ENCODE measurements at places on chromosomes 6 and 20.

GRCh38 chr6:167112421-167112820 lies 10.5 kb upstream of the CCR6 start:
- DNase-seq: no peak

DNA sequence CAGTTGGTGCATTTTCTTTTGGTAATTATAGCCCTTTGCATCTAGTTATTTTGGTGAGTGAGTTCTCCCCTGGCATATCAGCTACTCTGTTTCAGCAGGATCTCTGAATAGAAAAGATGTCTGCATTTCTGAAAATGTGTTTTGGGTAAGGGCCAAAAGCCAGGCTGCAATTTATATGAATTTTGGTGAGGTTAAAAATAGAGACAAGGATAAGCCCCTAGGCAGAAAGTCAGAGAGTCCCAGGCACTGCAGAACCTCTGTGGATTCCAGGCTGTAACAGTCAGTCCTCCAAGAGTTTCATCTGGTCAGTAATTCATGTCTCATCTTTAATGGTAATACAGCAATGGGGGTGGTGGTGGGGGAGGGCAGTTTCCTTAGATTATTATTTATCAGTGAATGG lies 53.0 kb downstream of the HDGFL1 start:
- no peak for DNase-seq

GRCh38 chr6:80245043-80245442 lies 138.6 kb downstream of the BCKDHB start:
- DNase-seq: no peak

DNA sequence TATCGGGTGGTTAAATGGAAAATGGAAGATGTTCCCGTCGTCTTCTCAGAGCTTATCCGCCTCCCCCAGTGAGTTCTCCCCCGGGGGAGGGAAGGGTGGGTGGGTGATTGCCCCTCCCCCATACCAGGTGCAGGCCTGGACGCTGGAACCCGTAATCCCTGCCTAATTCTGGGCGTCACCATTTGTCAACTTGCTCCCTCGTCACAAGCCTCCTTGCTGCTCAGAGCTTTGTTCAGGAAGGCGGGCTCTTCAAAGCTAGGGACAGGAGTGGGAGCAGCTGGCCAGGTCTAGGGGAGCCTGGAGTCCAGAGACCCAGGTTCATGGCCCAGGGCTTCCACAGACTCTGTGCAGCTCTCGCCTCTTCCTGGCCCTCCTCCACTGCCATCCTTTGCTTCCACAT lies 25.6 kb downstream of the CDH22 start:
- no peak for DNase-seq

- no peak for DNase-seq
Observed at GRCh38 chr6:4727671-4728435, 48.4 kb upstream of the CDYL start.

DNA sequence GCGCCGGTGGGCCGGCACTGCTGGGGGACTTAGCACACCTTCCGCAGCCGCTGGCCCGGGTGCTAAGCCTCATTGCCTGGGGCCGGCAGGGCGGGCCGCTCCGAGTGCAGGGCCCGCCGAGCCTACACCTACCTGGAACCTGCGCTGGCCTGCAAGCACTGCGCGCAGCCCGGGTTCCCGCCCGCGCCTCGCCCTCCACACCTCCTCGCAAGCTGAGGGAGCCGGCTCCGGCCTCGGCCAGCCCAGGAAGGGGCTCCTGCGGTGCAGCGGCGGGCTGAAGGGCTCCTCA lies 10.7 kb upstream of the MPC1 start:
- no peak for DNase-seq

DNA sequence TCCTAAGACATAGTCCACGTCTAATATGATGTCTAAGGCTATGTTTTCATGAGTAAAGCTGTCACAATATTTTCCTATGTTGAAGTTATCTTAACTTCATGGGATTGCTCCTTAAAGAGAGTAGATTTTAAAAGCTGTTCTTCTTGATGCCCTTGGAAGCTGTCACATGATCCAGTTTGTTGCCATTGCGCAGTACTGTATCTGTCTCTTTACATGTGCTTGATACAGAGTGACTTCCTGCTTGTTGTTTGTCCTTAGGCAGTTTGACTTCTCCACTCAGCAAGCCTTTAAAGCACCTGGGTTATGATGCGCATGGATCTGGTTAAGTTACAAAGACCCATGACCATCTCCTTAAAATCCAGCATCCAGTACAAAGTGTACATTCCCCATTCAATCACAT lies 85.4 kb downstream of the CDYL start:
- DNase-seq: no peak

GRCh38 chr6:129946439-129947140 lies 71.8 kb upstream of the L3MBTL3 start:
- no peak for DNase-seq

- DNase-seq: no peak
Observed at GRCh38 chr6:170561555-170561954, 7.4 kb downstream of the TBP start.

DNA sequence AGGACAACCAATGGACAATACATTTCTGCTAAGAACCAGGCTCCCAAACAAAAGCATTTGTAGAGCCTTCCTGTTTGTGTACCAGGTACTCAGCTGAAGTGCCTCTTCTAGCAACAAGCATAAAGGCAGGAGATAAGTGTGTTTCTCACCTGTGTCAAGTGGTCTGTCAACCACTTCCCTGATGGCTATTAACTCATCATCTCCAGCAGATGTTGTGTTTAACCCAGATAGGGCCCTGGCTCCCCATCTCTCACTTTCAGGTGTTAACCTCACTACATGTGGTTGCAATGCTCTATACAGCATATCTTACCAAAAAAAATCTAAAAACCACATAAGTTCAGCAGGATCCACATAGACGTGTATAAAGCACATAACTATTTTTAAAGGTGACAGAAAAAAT lies 9.6 kb upstream of the IL17A start:
- no peak for DNase-seq

GRCh38 chr6:124430740-124431318 lies 531.4 kb upstream of the RNF217 start:
- DNase-seq: no peak

DNA sequence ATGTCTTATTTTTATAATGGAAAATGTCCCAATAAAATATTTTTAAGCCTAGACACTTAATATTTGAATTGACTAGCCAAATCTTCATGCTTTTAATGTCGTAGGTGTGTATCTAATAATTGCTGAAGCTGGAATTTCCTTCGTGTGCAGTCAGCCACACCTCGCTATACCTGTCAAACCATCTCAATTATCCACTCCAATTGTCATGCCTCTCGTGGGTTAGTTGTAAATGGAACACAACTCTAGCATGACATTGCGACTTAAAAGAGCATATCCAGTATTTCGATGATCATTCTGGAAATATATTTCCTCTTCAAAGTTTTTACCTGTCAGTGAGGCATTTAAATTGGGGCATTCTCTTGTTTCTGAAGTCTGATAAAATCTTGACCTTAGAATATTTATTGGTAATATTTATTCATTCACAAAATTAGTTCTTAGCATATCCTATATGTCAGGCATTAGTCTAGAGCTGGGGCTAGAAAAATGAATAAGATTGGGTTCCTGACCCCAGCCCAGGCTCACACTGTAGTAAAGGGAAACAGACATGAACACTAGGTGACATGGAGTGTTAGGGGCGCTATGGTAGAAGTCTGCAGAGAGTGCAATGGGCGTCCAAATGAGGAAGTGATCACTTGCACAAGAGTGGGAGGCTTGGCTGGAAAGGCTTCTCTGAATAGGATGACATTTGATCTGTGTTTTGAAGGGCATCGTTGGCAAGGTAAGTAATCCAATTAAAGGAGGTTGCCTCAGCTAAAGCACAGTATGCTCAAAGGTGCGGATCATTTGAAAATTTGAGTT lies 11.0 kb upstream of the CFAP206 start:
- DNase-seq: no peak

- no peak for DNase-seq
Observed at GRCh38 chr6:1129131-1129530, 182.8 kb upstream of the FOXQ1 start.

Data from iris pigment epithelial cell (primary cell).